ENCODE measurements at places on chromosomes 7 and 10.
A peak's percentile ranks its signal among the peaks of the same experiment; 100 is the strongest.

- no peak for DNase-seq
Observed at GRCh38 chr7:120860156-120860555, 2.2 kb upstream of the TSPAN12 start.

DNA sequence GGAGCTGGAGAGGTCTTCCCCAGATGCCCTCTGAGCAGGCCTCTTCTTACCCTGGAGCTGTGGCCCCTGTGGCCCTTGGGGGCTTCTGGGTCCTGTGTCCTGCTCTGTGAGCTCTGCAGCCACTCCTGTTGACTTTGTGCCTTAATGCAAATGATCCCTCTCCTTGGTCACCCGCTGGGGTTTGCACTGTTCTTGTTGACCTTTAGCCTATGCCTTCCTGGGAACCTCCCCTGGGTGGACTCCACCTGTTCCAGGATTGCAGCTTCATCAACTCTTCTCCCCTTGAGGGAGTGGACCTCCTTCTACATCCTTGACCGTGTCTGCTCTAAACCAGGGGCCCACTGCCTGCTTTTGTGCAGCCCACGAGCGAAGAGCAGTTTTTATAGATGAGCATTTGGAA lies 58.6 kb upstream of the CTBP2 start:
- DNase-seq: no peak

- no peak for DNase-seq
Observed at GRCh38 chr7:3821488-3821887, 520.4 kb downstream of the SDK1 start.

DNA sequence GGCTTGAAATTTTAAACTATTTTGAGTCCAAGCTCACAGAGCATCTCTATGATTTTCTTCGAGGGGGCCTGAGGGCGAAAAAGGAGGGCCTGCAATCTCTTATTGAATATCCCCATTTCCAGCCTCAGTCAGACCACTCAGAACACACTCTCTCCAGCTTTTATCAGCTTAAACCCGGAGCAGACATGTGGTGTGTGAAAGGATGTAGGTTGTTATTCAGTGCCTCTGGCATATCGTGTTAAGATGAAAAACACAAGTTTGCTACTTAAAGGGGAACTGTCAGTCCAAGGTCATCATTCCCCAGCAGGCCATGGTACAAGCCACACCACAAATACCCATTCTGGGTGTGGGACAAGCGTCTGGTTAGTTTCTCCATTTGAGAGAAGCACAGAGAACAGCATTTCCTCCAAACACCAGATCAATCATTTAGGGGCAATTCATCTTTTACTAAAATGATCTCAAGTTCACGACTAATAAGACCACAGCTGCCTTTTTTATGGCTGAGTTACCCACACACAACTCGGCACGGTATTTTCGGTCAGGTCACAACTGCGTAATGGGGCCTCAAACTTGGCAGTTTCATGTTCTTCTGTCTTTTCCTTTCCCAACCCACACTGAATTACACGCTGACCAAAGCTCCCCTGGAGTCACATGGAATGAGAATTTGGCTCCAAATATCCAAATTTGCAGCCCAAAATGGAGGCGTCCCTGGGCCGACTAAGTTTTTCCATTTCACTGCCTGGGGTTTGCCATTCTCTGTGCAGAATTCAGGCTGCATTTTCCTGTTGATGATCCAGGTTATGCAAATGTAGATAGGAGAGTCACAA lies 188.4 kb downstream of the SEM1 start:
- no peak for DNase-seq

GRCh38 chr7:95246831-95247370 lies 77.4 kb downstream of the PON1 start:
- peak; percentile 68 for DNase-seq

GRCh38 chr10:108673741-108674140 lies 1249.6 kb downstream of the XPNPEP1 start:
- DNase-seq: no peak

DNA sequence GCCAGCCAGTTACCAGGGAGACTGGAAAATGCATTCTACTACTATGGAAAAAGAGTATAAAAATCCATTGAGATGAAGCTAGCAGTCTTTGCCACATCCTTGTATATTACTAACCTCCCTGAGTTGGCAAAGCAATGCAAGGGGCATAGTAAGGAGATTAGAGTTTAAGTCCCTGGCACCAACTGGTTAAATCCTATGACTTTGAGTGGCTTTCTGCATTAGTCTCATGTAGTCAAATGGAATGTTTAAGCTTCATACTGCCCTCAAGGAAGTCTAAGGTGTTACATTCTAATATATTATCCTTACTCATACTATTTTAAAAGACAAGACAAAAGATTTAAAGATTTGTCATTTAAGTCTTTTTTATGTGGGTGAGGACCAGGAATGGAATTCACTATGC lies 110.1 kb downstream of the INHBA start:
- DNase-seq: no peak

DNA sequence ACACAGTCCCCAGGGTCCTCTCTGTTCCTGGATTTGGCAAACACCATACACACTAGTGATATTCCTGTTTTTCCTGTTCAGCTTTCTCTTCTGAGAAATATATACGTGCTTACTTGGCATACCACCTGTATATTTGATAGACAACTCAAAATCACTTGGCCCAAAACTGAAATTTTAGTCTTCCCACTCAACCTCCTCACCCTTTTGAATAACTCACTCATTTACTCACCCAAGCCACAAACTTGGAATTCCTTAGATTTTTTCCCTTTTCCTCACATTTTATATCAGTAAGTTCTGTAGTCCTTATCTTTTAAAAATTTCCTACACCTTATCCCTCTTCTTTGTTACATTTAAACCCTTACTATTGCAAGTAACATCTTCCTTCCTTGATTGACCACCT lies 143.4 kb downstream of the PPP1R3A start:
- DNase-seq: no peak

DNA sequence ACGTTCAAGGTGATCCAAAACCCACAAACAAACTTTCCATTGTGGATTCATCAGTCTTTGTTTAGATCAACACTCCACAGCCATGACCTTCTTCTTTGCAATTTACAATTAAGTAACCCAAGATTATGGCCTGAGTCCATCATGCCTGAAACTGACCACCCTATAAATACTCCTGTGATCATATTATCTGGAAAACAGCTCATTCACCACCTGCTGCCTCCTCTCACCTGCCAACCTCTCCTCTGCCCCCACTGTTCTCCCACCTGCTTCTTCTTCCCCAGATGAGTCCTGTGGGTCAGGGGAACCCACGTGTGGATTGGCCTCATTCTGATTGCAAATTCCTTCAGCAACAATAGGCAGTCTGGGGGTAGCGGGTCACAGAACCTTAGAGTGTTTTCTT lies 81.4 kb downstream of the ABLIM1 start:
- no peak for DNase-seq

DNA sequence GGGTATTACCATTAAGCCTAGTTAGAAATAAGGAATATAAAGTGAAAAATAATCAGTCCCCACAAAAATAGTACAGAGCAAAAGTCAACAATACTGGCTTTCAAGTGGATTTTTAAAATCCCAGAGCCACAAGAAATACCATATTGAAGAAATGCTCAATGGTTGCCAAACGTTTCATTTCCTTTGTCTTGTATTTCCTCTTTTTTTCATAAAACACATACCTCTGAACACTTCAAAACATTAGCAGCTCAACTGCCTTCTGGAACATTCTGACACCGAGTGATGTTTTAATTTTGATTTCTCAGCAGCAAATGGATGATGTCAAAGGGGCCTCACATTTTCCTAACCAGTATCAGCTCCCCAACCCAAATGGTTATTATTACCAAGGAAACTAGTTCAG lies 10.5 kb downstream of the NOD1 start:
- DNase-seq: no peak

DNA sequence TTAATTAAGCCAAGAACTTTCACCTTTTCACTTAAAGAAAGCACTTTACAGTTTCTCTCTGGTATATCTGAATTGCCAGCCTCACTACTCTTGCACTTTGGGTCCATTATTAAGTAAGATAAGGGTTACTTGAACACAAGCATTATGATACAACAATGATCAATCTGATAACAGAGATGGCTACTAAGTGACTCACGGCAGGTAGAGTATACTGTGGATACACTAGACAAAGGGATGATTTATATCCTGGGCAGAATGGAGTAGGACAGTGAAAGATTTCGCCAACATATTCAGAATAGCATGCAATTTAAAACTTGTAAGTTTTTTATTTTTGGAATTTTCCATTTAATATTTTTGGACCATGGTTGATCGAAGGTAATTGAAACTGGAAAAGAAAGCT lies 34.3 kb upstream of the ITGB8 start:
- no peak for DNase-seq

DNA sequence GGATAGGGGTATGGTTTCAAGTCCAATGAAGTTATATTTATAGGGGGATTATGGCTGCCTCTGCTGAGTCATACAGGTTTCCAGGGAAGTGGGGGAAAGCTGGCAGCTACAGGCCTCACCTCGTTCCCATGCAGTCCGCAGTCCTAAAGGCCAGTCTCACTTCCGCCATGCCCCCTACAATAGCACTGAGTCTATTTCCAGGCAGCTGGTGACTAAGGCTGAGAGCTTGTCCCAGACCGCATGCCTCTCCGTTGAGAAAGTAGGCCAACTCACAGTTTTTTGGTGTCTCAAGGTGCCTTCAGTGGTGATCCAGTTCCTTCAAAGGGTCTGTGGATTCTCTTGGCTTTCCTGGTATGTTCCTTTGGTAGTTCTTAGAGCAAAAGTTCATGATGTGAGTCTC lies 203.9 kb upstream of the GLI3 start:
- DNase-seq: no peak

- DNase-seq: no peak
Observed at GRCh38 chr7:77238703-77239136, 39.1 kb upstream of the FGL2 start.

Measured in islet precursor cell (in vitro differentiated cells).